Stimulated activated CD8-positive, alpha-beta memory T cell treated with anti-CD3 and anti-CD28 coated beads, Interleukin-12 subunit alpha, Interleukin-12 subunit beta, amount 100 ng/mL, for 1 hour (primary cell): ENCODE measurements at places on chromosomes 12 and 14.

DNA sequence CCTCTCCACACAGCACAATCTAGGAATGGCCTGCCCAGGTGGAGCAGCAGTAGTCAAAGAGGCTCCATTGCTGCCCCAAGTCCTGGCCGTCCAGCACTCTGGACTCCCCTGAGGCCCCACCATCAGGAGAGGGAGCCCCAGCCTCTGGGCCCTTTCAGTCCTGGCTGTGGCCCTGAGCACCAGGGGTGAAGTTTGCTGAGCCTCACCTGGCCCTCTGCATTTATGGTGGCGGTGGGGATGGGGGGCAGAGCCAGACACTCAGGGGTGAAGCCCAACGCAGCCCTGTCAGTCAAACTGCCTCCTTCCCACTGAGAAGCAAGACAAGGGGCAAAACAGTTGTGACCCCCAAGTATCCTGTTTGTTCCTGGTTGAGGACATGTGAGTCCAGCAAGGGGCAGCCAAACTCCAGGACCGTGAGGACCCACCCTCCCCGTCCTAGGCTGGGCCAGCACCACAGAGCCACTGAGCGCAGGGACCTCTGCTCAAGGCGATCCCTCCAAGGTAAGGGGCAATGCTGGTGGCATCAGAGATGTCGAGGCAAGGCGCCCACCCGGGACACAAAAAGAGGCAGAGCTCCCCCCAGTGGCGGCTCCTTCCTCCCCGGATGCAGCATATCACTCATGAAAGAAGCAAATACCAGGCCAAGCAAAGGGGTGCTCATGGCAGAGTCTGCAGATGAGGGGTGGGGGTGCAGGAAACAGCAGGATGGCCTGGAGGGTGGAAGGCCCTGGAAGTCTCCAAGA, 4.8 kb upstream of the AMN start:
- DNase-seq: peak; percentile 36

GRCh38 chr12:80756875-80757274, 40.2 kb downstream of the MYF5 start:
- DNase-seq: no peak

- DNase-seq: no peak
Observed at GRCh38 chr12:62168411-62168810, 91.8 kb upstream of the USP15 start.

DNA sequence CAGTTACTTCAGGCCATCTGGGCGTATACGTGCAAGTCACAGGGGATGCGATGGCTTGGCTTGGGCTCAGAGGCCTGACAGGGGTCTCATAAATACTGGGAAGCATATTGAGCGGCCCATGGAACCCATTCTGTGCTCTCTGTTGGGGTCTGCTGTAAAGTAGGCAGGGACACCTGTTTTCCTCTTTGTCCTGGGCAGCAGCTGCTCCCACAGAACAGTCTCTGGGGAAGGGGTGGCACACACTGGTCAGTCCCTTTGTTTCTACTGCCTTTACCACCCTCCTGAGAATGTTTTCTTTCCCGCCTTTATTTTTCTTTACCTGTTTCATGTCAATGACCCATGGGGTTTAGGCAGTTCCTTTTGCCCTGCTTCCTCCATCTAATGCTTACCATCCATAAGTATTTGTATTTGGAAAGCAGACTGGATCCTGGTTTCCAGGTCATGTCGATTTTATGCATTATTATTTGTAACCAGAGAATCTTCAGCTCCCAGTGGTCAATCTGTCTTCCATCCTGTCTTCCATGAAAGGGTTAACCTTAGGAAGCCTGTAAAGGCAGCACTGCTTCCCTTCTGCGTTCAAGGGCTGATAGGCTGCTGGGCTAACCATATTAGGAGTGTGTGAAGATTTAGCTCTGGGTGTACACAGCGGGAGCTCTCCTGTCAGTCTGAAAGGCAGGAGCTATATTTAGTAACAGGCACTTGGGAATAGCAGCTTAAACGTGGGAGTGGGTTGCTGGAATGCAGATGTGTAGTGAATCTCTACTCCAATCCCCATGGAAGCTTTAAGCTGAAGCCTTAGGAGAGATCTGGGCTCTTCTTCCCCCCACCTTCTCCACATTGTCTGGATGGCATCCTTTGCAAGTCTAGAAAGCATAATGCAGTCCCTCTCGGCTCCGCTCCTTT, 124.0 kb downstream of the DYRK2 start:
- DNase-seq: no peak

DNA sequence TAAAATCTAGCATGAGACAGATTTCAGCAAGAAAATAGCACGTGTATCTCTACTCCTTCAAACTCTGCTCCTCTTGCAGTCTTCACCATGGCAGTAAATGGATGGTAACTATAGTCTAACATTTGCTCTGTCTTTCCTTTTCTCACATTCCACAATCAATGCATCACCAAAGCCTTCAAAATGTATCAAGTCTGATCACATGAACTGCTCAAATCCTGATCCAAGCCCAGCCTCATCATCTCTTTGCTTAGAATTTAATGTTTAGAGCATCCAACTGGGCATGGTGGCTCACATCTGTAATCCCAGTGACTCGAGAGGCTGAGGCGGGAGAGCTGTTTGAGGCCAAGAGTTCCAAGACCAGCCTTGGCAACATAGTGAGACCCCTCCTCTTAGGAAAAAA, 45.9 kb downstream of the CDK17 start:
- DNase-seq: no peak

GRCh38 chr12:42483521-42483790, 106.1 kb downstream of the PRICKLE1 start:
- no peak for DNase-seq

GRCh38 chr14:97298331-97298730, 501.1 kb downstream of the VRK1 start:
- no peak for DNase-seq

- DNase-seq: no peak
Observed at GRCh38 chr14:24259282-24260025, 3.5 kb downstream of the TGM1 start.

DNA sequence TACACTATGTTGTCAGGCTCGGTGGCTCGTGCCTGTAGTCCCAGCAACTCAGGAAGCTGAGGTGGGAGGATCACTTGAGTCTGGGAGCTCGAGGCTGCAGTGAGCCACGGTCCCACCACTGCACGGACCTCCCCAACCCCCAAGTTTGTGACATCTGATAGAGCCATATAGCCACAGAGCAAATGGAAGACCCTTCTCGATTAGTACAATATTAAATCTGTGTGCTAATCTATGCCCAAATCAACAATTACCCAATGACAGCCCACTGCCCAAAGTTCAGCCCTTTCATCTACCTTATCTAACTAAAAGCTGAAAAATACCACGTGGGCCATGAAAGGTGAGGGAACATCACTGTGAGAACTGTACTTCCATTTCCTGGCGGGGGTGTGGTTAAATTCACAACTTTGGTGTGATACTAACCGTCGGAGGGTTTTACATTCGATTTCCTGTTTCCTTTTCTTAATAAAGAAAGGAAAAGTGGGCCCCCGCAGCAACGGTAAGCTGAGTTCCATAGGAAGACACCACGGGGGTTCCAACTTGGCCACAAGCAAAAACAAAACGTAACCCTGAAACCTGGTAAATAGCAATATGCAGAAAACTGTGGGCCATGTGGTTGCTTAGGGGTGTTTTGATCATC, 31.2 kb upstream of the FOS start:
- DNase-seq: peak; percentile 56

DNA sequence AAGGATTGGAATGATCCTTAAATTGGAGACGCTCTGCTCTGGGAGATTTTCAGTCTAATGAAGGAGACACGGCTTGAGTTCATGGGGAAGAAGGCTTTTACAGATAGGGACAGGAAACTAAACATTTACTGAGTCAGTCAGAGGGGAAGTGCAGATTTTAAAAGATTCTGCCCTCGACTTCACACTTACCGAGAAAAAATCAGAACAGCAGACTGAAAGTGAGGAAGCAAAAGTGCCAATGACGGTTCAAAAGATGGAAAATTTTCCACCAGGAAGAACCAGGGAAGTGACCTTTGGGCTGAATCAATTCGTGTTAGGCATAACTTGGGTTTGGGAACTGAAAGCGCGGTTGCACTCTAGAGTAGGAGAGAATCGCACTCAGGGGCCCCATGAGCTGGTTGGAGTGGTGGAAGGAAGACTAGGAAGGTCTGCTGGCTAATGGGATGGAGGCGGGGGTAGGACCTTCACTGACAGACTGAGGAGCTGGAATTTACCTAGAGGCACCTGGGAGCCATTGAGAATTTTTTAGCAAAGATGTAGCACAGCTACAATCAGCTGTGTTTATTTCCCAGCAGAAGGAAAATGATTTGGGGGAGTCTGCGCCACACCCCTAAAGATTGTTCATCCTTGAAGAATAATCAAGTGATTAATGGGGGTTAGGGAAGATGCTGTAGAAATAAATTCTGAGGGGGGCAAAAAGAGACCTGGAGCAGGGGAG, 1.2 kb downstream of the KCNK13 start:
- no peak for DNase-seq

DNA sequence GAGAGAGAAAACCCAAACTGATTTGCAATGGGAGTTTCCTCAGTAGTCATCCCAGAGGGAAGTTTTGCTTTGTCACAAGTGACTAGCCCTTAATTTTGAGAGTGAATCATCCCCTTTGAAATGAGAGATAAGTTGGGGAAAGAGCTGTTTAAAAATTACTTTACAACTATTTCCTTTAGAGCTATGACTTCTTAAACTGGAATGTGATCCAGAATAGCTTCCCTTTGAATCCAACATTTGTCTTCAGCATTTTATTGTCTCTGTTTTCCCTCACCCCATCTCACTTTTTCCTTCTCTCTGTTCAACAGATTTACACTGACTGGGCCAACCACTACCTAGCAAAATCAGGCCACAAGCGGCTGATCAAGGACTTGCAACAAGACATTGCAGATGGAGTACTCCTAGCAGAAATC, 109.3 kb downstream of the NAV3 start:
- no peak for DNase-seq

GRCh38 chr12:110379631-110380030, 23.9 kb downstream of the ANAPC7 start:
- no peak for DNase-seq

- no peak for DNase-seq
Observed at GRCh38 chr12:99334285-99335056, 313.1 kb upstream of the GARIN6 start.
